ENCODE measurements at places on chromosomes 13 and 19.

DNA sequence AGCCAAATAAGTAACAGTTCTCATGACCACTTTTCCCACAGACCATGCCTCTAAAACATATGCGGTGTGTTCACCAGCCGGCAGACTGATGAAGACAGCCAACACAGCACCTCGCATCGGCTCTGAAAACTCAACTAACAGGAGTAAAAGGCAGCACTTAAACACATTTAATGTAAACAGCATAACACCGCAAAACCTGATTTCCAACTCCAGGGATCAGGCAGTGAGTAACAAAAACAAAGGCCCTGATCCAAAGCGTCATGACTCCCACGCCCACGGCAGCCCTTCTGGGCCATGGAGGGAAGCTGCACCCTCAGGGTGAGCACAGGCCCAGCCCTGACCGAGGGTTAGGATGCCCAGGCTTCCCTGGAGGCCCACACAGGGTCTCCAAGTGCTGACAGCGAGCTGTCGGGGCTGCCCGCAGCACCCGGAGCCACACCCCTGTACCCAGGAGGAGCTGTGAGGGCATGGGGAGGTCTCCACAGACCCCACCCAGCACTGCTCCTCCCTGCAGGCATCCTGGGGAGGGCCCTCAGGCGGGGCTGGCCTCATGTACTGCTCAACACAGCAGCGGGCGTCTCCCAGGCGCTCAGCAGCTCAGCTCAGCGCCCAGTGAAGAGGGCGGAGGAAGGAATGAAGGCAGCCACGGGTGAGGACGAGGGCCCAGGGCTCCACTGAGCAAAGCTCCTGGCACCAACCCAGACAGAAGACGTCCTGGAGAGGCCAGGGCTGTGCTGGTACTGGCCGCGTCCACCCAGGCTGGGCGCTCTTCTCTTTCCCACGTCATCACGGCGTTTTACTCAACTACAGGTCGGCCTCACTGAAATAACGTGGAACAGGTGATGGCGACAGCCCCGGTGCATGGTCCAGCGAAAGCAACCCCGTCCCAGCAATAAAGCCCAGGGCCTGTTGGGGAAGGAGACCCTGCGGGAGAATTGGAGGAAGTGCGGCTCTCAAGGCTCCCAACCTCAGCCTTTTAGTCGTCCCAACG lies 53.7 kb downstream of the RASA3 start:
- no peak for DNase-seq

DNA sequence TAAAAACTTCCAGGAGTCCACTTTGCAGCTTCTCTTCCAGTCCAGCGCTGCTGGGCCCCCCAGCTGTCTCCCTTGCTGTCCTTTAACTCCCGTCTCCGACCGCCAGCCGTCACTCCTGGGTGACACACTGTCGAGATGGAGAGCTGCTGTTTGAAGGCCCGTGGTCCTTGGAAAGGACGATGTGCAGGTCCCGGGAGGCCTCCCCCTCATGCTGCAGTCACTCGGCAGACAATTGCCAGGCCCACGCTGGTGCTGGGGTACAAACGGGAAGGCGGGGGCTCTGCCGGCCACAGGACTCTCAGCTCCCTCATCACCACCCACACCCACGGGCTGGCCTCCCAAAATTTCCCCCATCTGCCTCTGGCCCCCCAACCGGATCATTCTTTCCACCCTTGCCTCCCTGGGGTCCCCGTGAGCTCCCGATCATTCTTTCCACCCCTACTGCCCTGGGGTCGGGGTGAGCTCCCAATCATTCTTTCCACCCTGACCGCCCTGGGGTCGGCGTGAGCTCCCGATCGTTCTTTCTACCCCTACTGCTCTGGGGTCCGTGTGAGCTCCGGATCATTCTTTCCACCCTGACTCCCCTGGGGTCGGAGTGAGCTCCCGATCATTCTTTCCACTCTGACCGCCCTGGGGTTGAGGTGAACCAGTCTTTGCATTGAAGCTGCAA lies 16.0 kb upstream of the ZNF554 start:
- DNase-seq, result no peak

DNA sequence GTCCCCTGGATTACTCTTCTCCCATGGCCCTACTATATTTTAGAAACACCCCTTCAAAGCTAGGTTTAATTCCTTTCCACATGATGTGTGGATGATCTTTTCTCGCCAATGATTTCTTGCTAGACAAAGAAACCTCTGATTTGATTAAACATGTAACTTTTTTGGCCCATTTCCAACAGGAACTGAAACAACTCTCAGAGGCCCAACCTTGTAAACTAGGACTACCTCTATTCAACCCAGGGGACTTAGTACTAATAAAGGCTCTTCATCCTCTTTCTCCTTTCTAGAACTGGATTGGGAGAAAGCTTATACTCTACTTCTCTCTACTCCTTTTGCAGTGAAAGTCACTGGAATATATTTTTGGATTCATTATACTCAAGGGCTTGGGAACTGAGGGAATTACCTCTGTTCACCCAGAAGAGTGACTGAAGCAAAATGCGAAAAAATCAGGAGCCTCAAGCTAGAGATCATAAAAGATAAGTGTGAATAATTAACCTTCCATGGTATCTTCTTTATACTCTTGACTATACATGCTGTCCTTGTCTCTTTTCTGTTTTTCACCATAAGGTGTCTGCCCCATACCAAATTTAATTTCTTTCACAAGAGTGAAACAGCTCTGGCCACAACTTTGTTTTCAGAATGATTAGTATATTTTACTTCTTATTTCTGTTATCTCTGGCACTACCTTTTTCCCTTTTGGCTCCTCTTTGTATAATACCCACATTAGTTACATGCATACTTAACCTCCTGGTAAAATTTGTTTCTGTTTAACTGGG lies 977.6 kb downstream of the SLITRK5 start:
- DNase-seq, result no peak

GRCh38 chr13:93767917-93768409 lies 541.4 kb downstream of the GPC6 start:
- DNase-seq, result no peak

DNA sequence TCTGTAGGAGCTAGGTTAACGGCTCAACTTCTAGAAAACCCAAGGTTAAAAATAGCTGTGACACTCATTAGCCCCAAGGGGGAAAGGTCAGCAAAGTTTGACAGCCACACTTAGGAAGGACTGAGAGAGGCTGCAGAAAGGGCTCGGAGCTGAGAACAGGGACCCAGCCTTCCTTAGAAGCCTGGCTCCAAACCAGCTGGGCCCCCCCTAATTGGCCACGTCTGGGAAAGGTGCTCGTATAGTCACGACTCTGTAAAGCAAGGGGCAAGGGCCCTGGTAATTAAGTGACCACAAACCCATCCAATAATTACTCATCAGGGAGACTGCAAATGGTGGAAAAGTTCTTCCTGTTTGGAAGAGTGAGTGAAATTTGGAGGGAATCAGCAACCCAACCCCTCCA lies 90.5 kb downstream of the RNASEH2B start:
- no peak for DNase-seq

DNA sequence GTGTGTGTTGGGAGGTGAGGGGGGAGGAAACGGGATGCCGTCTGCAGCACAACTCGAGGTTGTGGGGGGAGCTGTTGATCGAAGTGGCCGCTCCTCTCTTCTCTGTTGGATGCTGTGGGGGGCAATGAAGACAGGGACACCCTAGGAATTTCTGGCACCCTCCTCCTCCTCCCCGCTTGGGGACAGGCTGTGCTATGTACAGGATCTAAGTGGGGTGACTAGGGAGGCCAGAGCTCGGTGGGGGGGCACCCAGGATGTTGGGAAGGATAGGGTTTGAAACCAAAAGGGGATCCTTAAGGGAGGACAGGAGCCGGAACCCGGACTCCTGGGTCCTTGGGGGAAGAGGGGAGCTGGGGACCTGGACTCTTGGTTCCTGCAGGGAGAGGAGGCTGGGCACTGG lies 2.0 kb downstream of the GRIN2D start:
- no peak for DNase-seq

- DNase-seq, result no peak
Observed at GRCh38 chr13:95502216-95502615, 50.3 kb upstream of the CLDN10 start.

GRCh38 chr13:98020271-98020670 lies 66.8 kb downstream of the IPO5 start:
- DNase-seq, result no peak

DNA sequence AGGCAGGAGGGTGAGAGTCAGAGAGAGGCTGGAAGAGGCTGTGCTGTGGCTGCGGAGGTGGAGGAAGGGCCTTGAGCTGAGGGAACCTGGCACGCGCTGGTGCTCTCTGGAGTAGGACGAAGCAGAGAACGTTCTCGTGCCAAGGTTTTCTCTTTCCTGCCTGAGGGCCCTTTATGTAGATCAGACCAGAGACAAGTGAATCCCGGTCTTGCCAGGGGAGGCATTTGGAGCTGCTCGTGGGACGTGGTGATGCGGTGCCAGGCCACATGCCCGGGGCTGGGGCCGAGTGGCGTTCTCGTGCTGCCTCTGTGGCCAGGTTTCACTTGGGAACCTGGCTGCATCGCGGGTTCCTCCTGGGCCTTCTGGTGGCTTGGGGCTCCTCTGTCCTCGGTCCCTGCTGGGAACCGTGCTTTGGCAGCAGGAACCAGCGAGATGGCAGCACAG lies 54.2 kb downstream of the KDM4B start:
- no peak for DNase-seq

- DNase-seq, result no peak
Observed at GRCh38 chr13:23843436-23843835, 45.8 kb downstream of the MIPEP start.

DNA sequence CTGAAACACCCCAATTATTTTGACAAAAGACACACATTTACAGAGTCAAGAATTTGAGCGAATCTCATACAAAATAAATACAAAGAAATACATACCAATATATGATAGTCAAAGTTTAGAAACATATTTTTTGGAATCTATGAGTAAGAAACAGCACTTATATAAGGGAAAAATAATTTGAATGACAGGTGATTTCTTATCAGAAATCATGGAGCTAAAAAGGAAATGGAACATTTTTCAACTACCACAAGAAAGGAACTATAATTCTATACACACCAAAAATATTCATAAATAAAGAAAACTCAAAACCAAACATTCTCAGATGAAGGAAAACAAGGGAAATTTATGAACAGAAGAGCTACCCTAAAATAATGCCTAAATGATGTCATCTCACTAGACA lies 1226.6 kb downstream of the PCDH9 start:
- no peak for DNase-seq

- no peak for DNase-seq
Observed at GRCh38 chr19:10773969-10774368, 56.1 kb downstream of the DNM2 start.

- DNase-seq, result peak; percentile 46
Observed at GRCh38 chr19:19463348-19464117, 51.8 kb downstream of the TSSK6 start.

- no peak for DNase-seq
Observed at GRCh38 chr19:45168767-45169351, 8.1 kb upstream of the NKPD1 start.

Data from dermis microvascular lymphatic vessel endothelial cell (primary cell).